Heart right ventricle (tissue), 16 donors: ENCODE measurements at places on chromosomes 16 and 17. TPM values are rescaled to one million over a fixed set of nuclear protein-coding genes. Genes with fewer than 3 reads are reported as not detected.

The NAGS gene
- total RNA-seq, result 0.76 TPM

DNA sequence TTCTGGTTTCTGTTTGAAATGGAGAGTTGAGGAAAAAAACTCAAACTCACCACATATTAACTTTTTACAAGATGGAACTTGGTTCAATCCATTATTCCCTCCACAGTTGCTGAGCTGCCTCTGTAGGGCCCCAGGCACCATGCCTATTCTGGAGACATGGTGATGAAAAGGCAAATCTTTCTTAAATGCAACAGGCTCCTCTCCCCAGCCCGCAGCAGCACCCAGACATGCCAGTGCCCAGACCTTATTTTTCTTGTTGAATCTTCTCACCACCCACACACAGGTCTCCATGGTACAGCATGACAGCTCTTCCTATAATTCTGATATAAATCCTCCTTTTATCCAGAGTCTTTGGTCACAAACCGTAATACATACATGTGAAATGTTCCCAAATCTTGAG is 7.6 kb downstream of the CYTH1 start:
- peaks cover 35% of the 10 kb centered on the region for H3K4me1 ChIP-seq
- no peak for DNase-seq
- H3K27ac ChIP-seq, result peak overlapping the region; percentile 56
- H3K27me3 ChIP-seq, result no peaks in the 10 kb centered on the region
- H3K4me3 ChIP-seq, result no peak overlapping the region

The TBC1D3 gene
- total RNA-seq, result 1.9 TPM

DNA sequence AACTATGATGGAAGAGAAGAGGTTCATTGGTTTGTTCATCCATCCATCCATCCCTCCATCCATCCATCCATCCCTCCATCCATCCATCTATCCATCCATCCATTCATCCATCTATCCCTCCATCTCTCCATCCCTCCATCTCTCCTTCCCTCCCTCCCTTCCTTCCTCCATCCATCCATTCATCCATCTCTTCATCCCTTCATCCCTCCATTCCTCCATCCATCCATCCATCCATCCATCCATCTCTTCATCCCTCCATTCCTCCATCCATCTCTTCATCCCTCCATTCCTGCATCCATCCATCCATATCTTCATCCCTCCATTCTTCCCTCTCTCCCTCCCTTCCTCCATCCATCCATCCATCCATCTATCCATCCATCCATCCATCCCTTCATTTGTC is 10.0 kb upstream of the PPL start:
- peaks cover 30% of the 10 kb centered on the region for H3K4me1 ChIP-seq
- H3K4me3 ChIP-seq, result no peak overlapping the region
- no peaks in the 10 kb centered on the region for H3K36me3 ChIP-seq
- H3K27ac ChIP-seq, result no peak overlapping the region

The CCL8 gene
- 1.1 TPM for total RNA-seq

DNA sequence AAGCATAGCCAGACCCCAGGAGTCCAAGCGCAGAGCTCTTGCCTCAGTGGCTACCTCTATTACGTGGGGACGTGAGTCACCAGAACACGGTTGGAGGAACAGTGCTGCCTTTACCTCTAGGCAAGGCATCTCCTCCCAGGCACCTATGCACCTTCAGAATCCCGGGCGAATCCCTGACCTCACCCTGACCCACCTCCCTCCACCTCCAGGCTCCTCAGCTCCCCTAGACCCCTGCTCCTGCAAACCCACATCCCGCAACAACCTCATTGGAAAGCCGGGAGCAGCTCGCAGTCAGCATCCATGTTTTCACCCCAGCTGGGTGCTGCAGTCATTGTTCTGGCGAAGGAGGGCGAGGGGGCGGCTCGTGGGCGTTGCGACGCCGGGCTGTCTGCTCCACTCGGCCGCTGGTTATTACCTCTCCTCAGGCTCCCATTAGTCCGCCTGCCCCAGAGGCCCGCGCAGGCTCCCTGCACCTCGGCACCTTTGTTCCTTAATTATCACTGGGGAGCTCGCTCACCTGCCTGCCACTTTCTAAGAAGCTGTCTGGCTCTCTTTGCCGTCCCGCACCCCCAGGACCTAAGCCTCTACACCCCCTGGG is 24.6 kb upstream of the DLX4 start:
- DNase-seq, result no peak
- no peaks in the 10 kb centered on the region for H3K36me3 ChIP-seq
- H3K27me3 ChIP-seq, result no peaks in the 10 kb centered on the region
- no peak overlapping the region for H3K27ac ChIP-seq

The GRAP gene
- total RNA-seq, result 2.1 TPM

The OTOP3 gene
- not detected for total RNA-seq

DNA sequence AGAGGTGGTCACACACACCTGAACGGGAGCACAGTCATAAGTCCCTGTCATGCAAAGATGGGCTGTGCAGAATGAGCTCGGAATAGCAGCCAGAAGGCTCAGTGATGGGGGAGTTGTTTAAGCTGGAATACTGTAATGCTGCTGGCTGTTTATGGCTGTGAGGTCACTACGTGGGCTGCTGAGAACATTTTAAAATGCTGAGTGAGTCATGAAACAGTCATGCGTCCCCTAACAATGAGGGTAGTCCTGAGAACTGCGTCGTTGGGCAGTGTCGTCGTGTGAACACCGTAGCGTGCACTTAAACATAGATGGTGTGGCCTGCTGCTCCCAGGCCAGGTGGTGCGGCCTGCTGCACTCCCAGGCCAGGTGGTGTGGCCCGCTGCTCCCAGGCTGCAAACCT is 39.7 kb downstream of the TBCD start:
- peaks cover 26% of the 10 kb centered on the region for H3K4me1 ChIP-seq
- H3K27ac ChIP-seq, result no peak overlapping the region

DNA sequence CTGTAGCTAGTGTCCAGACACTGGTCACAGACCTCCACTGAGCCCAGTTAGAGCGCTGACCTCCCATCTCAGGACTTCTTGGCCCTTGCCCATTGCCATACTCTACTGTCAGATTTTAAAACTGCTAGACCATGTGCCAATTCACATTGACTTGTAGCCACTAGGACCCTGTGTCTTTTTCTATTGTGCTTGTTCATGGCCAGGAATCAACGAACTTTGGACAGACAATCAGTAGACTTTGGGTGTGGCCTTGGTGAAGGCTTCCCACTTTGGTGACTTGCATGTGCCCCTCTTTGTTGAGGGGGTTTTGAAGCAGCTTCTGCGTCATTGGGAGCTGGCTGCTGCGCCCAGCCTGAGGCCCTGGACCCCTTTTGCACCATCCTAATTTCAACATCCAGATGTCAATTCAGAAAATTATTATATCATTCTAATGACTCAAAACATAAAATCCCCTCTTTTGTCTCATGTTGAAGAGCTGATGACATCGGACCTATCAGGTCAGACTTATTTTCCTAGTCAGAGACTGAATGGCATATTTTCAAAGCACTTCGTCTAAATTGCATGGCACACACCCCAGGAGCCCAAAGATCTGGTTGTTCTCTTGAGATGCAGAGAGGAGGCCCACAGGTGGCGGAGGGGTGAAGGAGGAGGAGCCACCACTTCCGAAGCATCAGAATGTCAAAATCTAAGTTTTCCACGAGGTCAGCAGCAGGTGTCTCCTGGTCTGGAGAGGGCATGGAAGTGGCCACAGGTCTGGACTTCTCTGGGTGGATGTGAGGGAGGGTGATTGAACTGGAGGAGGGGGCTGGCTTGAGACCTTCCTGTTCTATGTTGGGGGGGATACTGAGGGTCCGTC is 93.4 kb upstream of the CBX4 start:
- peaks cover 48% of the 10 kb centered on the region for H3K27me3 ChIP-seq
- peaks cover 6% of the 10 kb centered on the region for H3K4me1 ChIP-seq
- DNase-seq, result no peak

The WNK4 gene
- total RNA-seq, result not detected

DNA sequence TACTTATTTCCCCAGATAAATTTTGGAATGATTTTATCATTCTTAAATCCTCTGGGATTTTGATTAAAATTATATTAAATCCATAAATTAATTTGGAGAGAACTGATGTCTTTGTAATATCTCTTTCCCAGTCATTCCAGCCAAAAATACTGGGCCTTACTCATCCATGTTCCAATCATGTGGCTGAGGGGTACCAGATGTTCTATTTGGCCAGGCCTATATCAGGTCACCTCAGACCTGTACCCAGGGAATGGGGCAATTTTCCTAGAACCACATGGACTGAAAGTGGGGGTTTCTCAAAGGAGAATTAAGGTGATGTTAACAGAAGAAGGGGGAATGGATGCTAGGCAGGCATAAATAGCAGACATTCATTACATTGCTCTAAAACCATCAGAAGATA is 7.5 kb downstream of the SNTB2 start:
- no peak overlapping the region for H3K4me3 ChIP-seq
- H3K27ac ChIP-seq, result no peak overlapping the region
- peaks cover 47% of the 10 kb centered on the region for H3K4me1 ChIP-seq
- no peaks in the 10 kb centered on the region for H3K27me3 ChIP-seq
- H3K36me3 ChIP-seq, result no peaks in the 10 kb centered on the region

GRCh38 chr16:72844225-72844920 is 203.6 kb downstream of the ZFHX3 start:
- no peaks in the 10 kb centered on the region for H3K36me3 ChIP-seq
- no peak overlapping the region for H3K4me3 ChIP-seq
- peaks cover 47% of the 10 kb centered on the region for H3K4me1 ChIP-seq
- no peaks in the 10 kb centered on the region for H3K27me3 ChIP-seq
- H3K27ac ChIP-seq, result peak overlapping the region; percentile 31
- no peak for DNase-seq

GRCh38 chr17:4525691-4526397 is 27.2 kb downstream of the SPNS2 start:
- no peak overlapping the region for H3K4me3 ChIP-seq
- H3K27me3 ChIP-seq, result no peaks in the 10 kb centered on the region
- H3K27ac ChIP-seq, result no peak overlapping the region
- H3K36me3 ChIP-seq, result no peaks in the 10 kb centered on the region

DNA sequence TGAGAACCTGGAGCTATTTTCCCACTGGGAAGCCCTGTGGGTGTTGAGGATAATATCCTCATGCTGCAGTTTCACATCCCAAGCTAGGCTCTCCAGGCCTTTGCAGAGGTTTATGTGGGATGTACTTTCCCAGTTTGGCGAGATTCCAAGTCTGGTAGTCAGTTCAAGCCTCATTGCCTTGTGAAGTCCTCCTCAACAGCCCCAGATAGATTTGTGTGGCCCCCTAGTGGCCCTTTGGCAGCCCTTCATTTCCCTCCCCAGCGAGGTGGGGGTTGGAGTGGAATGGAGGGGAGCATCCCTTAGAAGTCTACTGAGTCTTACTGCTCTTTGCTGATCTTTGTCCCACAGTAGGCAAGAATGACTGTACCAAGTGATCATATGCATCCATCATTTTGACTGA is 137.9 kb downstream of the CDH11 start:
- H3K27me3 ChIP-seq, result no peaks in the 10 kb centered on the region
- peaks cover 20% of the 10 kb centered on the region for H3K4me1 ChIP-seq
- peak; percentile 62 for DNase-seq
- no peaks in the 10 kb centered on the region for H3K36me3 ChIP-seq
- H3K4me3 ChIP-seq, result no peak overlapping the region

GRCh38 chr16:7113395-7113794 is 219.2 kb upstream of the RBFOX1 start:
- no peak overlapping the region for H3K4me3 ChIP-seq
- no peaks in the 10 kb centered on the region for H3K4me1 ChIP-seq
- no peak for DNase-seq
- H3K36me3 ChIP-seq, result no peaks in the 10 kb centered on the region
- no peak overlapping the region for H3K27ac ChIP-seq

DNA sequence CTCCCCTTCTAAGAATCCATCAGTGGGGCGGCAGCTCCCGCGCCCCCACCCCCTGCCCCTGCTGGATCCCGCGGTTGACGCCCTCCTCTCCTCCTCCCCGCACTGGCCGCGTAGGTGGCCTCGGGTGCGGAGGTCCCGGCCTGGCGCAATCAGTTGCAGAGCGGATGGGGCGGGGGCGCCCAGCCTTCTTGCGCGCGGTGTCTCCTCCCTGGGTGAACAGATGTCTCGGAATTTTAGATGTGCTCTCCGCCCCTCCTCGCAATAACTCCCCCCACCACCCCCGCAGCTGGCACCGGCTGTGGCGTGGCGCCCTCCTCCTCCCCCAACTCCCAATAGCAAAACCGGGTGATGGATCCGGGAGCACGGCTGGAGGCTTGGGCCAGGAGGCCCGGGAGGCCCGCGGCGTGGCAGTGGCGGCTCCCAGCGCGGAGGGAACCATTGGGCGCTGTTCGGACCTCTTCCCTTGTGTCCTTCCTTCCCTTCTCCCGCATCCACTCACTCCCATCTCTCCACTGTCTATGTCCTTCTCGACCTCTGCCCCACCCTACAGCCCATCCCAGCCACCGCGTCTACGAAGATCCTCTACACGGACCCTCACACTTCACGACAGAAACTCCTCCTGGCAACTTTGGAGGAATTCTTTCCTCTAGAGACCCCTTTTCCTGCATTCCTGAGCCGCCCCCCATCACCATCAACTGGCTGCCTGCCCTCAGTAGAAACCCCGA is 11.0 kb downstream of the NEUROD2 start:
- H3K27ac ChIP-seq, result no peak overlapping the region
- peaks cover 97% of the 10 kb centered on the region for H3K27me3 ChIP-seq
- H3K36me3 ChIP-seq, result no peaks in the 10 kb centered on the region
- no peak for DNase-seq
- H3K4me3 ChIP-seq, result no peak overlapping the region

DNA sequence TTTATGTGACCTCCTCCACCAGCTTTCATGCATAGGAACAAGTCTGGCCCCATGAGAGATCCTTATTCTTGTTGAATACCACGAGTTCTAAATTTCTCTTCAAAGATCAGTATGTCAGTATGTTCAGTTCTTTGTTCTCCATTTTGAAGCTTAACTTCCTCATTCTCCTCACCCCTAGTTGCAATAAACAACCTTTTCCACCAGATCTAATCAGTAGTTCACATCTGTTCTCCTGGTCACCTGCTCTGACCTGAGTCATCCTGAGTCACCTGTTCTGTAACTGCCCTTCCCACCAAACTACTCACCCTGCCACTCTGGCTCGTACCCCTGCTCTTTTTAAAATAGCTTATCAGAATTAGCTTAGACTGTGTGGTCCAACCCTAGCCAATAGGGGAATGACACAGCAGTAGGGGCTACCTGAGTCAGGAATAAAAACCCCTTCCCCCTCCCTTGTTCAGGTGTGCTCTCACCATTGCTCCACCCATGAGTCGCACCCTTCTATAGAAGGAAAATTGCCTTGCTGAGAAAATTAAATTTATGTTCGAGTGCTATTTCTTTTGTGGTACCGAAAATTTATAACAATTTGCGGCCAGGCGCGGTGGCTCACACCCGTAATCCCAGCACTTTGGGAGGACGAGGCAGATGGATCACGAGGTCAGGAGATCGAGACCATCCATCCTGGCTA is 94.6 kb downstream of the EMP2 start:
- no peak overlapping the region for H3K4me3 ChIP-seq
- H3K27me3 ChIP-seq, result no peaks in the 10 kb centered on the region
- no peaks in the 10 kb centered on the region for H3K4me1 ChIP-seq
- H3K27ac ChIP-seq, result no peak overlapping the region
